Sciatic nerve (tissue), 2 donors: ENCODE measurements at places on chromosomes 11 and 22.

- DNase-seq = no peak
Observed at GRCh38 chr11:100674212-100674611, 12.9 kb upstream of the ARHGAP42 start.

- no peak for DNase-seq
Observed at GRCh38 chr11:59243633-59244032, 30.9 kb upstream of the MPEG1 start.

DNA sequence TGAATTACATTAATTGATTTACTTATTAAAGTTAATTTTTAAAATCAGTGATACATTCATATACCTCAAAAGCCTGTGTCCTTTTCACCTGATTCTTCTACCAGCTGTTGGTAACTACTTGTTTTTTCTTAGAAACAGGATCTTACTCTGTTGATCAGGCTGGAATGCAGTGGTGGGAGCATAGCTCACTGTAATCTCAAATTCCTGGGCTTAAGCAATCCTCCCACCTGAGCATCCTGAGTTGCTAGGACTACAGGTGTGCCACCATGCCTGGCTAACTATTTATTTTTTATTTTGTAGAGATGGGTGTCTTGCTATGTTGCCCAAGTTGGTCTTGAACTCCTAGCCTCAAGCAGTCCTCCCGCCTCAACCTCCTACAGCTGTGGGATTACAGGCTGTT, 4.7 kb downstream of the TRIM44 start:
- DNase-seq = no peak

- DNase-seq = no peak
Observed at GRCh38 chr11:81342966-81343365, 1390.7 kb downstream of the FAM181B start.

DNA sequence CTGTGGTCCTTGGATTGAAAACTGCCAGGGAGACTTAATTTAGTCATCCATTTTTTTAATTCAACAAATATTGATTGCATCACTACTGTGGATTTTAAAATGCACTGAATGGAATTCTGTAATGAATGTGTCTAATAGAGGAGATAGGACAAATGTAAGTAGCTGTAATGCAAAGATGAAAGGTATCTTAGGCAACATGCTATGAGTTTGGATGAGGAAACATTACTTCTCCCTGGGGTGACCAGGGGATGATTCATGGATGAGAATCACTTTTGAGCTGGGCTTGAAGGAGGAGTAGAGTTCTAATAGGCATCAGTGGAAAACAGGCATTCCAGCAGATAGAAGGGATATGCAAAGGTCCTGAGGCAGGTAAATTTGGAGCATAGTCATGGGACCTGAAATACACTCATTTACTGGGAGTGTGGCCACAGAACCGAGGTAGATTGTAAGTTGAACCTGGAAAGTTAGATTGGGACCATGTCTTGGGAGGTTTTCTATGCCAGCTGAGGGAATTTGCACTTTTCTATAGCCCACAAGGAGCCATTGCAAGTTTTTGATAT, 43.4 kb downstream of the PKNOX2 start:
- DNase-seq = no peak

DNA sequence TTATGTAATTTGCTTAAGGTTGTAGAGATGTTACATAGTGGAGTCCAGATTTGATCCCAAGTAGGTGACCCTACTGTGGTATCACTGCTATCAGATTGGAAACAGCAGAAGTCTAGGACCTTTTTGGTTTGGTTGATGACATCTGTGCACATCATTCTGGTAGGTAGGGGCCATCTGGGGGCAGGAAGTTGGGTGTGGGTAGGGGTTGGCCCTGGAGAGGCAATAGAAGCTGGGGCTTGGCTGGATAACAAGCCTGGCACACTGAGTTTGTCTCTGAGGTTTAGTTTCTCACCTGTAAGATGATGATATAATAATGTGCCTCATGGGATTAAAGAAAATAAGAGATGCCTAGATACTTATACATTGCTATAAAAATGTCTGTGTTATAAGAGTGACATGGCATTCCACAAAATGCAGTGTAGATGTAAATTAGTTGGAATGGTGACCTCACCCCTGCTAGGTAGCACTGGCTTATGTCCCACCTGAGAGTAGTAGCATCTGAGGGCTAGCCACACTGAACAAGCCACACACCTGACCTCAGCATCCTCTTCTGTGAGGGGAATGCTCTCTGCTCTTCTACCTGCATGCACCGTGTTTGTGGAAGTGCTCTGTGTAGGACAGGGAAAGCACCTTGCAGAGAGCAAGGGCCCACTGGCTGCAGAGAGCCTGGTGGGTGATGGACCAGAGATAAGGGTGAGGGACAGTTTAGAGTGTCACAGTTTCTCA, 36.9 kb downstream of the PTPRJ start:
- no peak for DNase-seq

- no peak for DNase-seq
Observed at GRCh38 chr11:131109790-131110189, 193.5 kb upstream of the SNX19 start.

- DNase-seq = peak; percentile 67
Observed at GRCh38 chr22:19806213-19807160, 45.9 kb downstream of the TBX1 start.

DNA sequence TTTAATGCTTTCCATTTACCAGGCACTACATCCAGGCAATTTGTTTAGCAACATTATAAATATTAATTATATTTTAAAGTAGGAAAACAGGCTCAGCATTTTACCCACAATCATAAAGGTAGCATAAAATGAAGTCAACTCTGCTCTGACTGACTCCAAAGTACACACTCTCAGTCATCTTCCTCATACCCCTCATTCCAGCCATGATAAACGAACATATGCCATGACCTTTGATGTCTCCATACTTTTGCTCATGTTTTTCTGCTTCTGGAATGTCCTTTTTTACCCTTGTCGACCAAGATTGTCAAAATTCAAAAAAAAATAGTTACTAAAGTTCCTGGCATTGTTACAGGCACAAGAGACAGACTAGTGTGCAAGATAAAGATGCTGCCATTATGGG, 77.7 kb upstream of the SOX6 start:
- no peak for DNase-seq

DNA sequence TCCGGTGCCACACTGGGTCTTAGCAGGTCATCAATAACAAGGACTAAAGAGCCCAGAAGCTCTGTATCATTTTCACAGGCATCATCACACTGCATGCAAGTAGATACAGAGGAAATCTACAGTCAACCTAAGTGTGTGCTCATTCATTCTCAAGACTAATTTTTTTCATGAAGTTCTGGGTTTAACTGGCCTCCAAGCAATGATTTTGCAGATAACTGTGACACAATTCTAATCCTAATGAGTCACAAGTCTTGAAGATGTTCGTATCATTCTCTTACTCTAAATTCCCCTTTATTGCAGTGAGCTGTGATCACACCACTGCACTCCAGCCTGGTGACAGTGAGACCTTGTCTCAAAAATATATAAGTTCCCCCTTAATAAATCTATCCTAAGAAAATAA, 2.5 kb downstream of the OR52W1 start:
- no peak for DNase-seq

GRCh38 chr11:123246749-123247495, 51.9 kb upstream of the CLMP start:
- peak; percentile 90 for DNase-seq

- DNase-seq = peak; percentile 27
Observed at GRCh38 chr22:49266561-49267519, 560.8 kb downstream of the BRD1 start.

GRCh38 chr22:49307481-49307830, 520.2 kb downstream of the BRD1 start:
- DNase-seq = no peak
